ENCODE measurements at places on chromosomes 5 and 9. TPM values are rescaled to one million over a fixed set of nuclear protein-coding genes. Genes with fewer than 3 reads are reported as not detected.

The FOXI1 gene
- total RNA-seq, result not detected

The IFNA21 gene
- total RNA-seq, result not detected

The PFN3 gene
- total RNA-seq, result not detected

The SPINK13 gene
- total RNA-seq, result 2.8 TPM

The ABO gene
- total RNA-seq, result not detected

The NFIL3 gene
- total RNA-seq, result 11.6 TPM

The SH3TC2 gene
- 1.8 TPM for total RNA-seq

The TMEM203 gene
- total RNA-seq, result 39.8 TPM

The PROB1 gene
- total RNA-seq, result 1.5 TPM

The ARID3C gene
- total RNA-seq, result not detected

The ASPN gene
- not detected for total RNA-seq

The CCDC192 gene
- total RNA-seq, result not detected

The CCNI2 gene
- total RNA-seq, result not detected

The TMEM232 gene
- total RNA-seq, result 0.84 TPM

The CSF1R gene
- not detected for total RNA-seq

The OR1Q1 gene
- total RNA-seq, result not detected

The DCAF12 gene
- total RNA-seq, result 28.7 TPM

The PLAC8L1 gene
- total RNA-seq, result not detected

The GAPT gene
- not detected for total RNA-seq

The SLC34A3 gene
- total RNA-seq, result not detected

Data from NCI-H460 (cell line).